Fibroblast of the conjunctiva (primary cell): ENCODE measurements at places on chromosomes 6 and 20.

DNA sequence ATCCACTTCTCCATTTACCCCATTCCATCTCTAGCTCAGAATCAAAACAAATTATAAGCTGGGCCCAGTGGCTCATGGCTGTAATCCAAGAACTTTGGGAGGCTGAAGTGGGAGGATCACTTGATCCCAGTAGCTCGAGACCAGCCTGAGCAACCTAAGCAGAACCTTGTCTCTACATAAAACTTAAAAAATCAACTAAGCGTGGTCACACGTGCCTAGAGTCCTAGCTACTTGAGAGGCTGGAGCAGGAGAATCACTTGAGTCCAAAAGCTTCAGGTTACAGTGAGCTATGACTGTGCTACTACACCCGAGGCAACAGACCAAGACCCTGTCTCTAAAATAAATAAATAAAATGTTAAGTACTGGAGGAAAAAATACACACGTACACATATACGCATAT is 74.7 kb upstream of the RUNX2 start:
- DNase-seq, result no peak

DNA sequence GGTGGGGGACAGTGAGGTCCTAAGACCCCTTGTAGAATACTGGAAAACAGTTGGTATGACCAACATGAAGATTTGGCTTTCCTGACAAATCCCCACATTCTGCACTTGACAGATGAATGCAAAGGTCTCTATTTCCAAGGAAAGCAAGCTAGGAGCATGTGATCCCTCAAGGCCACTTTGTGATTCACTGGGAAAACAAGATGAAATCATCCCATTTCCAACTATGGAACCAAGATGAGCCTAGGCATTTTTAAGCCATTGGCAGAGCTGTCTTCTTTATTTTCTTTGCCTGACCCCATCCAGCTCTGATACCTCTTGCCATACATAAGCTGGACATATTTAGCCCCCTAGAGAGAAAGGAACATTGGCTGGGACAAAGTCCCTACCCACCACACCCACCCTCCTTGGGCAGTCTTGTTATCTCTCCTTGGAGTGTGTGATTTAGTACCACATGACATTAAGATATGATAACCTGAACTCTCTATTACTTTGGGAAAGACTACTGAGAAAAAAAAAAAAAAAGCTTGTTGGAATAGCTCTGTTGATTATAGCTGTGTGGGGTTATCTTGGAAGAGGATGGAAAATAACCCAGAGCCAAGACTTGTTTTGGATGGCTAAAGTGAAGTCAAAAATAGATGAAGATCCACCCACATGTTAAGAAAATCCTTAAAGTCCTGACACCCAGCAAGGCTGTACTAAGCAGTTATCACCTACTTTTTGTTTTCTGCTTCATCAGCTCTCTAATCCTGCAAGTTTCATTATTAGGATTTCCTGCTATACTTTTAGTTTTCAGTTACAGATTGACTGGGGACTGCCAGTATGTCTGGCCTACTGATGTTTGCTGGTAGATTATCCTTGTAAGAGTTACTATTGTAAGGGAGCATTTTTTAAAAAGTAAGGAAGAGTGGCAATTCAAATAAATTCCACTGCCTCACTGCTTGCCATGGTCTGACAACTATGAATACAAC is 90.1 kb upstream of the PREP start:
- DNase-seq, result no peak

GRCh38 chr6:124741341-124741740 is 220.9 kb upstream of the RNF217 start:
- DNase-seq, result no peak

GRCh38 chr6:15524861-15525401 is 137.9 kb downstream of the DTNBP1 start:
- DNase-seq, result no peak

DNA sequence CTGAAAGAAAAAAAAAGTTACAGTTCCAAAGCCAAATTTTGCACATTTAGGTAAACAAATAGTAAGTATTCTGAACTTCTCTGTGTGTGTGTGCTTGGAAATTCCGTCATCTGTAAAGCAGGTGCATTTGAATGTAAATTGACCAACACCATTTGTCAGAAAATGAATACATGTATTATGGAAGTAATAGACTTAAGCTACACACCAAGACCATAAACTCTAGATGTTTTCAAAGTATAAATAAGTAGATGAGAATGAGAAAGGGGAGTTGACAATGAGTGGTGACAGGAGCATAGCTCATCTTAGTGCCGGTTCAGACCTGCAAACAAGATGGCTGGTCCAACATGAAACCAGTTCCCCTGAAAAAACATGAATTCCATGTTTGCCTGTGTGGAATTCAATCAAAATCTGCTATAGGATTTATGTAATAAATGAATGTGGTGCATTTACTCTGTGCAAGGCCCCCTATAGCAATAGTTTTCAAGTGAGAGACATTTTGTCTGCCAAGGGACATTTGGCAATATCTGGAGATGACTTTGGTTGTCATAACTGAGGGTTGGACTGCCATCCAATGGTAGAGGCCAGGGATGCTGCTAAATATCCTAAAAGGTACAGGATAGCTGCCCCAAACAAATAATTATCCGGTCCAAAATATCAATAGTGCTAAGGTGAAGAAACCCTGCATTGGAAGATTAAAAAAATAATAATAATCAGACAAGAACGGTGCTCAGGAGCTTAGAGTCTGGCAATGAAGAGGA is 11.0 kb upstream of the FILIP1 start:
- no peak for DNase-seq

GRCh38 chr6:51467231-51467952 is 620.0 kb downstream of the PKHD1 start:
- no peak for DNase-seq

DNA sequence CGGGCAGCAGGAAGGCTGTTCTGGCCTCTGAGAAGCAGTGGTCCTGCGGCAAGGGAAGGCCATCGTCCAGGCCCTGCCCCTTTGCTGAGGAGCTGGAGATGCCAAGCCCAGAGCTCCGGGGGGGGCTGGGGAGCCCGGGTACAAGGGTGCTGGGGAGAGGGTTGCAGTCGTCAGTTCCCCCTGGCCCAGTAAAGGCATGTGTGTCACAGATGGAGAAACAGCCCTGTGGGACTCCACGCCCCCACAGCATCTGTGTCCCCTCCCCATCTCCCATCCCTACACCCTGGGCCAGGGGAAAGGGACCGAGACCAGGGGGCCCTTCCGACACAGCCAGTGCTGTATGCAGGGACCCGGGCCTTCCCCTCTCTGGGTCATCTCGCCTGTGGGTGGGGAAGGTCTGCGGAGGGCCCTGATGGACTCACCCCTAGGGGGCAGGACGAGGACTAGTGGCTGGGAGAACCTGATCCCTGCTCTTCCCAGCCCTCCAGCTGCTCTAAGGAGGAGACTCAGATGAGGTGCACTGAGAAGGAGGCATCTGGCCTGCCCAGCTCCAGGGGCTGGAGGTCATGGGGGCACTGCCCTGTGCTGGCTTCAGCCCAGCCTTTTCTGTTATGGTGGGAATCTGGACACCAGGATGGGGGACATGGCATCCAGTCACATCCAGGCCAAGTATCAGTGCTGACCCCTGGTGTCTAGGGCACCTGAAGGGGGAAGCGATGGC is 609 bp downstream of the MYL9 start:
- DNase-seq, result no peak

- DNase-seq, result no peak
These were observed 254.4 kb downstream of the RIMS1 start for GRCh38 chr6:72140795-72141194.

GRCh38 chr20:23623666-23624323 is 14.0 kb downstream of the CST3 start:
- DNase-seq, result no peak

- no peak for DNase-seq
These were observed 31.1 kb downstream of the CDKAL1 start for GRCh38 chr6:20565342-20565741.

- DNase-seq, result peak; percentile 56
These were observed 18.0 kb upstream of the DEFB129 start for GRCh38 chr20:208942-209566.

DNA sequence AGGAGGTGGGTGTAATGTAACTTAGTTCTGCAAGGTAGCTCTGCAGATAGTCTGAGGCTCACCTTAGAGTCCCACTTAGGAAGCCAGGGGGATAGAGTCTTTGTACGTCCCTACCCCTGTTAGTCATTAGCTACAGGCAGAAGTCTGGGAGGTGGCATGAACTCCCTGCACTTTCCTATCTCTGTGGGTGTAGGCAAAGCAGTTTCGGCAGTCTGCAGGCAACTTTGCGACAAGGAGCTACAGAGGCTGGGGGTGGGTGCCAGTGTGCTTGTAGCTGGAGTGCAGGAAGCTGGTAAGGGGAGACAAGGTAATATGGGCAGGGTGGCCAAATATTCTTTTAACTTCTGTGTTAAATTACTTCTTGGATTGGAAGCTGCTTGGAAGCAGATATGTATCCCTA is 45.7 kb downstream of the NKAIN2 start:
- no peak for DNase-seq

DNA sequence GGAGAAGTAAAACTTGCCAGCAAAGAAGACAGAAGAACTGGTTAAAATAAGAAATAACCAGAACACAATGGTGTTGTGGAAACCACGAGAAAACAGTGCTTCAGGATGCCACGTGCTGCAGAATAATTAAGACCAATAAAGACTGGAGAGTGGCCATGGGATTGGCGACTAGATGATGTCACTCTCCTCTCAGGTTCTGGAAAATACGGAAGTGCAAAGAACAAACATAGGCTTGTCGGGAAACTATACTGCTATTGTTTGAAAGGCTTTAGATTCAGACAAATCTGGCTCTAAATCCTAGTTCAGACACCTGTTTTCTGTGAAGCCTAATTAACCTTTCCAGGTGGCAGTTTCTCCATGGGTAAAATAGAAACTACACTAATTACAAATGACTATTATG is 138.4 kb upstream of the STXBP5 start:
- no peak for DNase-seq

- DNase-seq, result no peak
These were observed at the start of gene ZNF311 for GRCh38 chr6:29005183-29005885. Gene ZNF311, minus strand, starts transcription at chr6:29005315. Its CDS starts 1,361 bp downstream, at chr6:29003954.

- DNase-seq, result no peak
These were observed 4.2 kb downstream of the PPP2R5D start for GRCh38 chr6:42988486-42989020.

DNA sequence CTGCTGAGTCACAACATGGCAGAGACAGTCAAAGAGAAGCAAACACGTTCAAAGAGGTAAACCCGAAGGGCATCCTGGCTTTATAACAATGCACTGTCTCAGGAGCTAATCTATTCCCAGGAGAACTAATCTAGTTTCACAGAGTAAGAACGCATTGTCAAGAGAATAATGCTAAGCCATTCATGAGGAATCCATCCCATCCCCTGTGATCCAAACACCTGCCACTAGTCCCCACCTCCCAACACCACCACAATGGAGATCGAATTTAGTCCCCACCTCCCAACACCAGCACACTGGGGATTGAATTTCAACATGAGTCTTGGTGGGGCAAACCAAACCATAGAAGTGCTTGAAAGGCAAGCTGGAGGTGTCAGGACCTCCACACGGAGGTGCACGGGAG is 231.5 kb upstream of the ID4 start:
- DNase-seq, result no peak

- no peak for DNase-seq
These were observed 106.6 kb upstream of the SNX9 start for GRCh38 chr6:157716251-157716995.

GRCh38 chr6:83592770-83593394 is 80.5 kb downstream of the PRSS35 start:
- no peak for DNase-seq

DNA sequence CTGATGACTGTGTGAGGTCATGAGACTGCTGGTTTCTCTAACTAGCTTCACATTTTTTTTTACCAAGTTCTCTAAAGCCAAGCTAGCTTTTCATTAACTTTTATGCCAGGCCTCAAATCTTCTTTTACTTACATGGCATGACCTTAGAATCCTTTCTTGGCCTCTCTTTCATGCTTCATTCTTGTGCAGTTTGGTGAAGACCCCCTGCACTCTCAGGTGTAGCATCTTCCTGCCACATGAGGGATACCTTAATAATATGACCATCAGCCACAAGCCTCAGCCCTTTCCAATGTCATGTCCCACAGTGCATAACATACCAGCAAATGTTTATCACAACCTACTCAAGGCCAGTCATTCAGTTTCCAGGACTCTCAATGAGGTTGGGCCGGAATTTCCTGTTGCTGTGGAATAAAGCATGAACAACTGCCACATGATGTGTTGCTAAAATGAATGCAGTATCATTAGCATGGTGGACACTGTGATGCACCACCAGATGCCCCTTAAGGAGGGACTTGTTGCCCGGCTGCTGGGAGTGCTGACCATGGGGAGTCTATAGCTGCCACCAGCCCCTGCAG is 72.2 kb downstream of the RIN2 start:
- DNase-seq, result no peak

- peak; percentile 79 for DNase-seq
These were observed 52.0 kb downstream of the CDC5L start for GRCh38 chr6:44439270-44440045.

DNA sequence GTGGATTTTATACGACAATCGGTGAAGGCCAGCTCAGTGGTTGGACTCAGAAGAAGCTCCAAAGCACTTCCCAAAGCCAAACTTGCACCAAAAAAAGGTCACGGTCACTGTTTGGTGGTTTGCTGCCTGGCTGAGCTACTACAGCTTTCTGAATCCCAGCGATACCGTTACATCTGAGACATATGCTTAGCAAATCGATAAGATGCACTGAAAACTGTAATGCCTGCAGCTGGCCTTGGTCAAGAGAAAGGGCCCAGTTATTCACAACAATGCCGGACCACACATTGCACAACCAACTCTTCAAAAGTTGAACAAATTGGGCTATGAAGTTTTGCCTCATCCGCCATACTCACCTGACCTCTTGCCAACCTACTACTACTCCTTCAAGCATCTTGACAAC is 70.2 kb downstream of the FILIP1 start:
- DNase-seq, result no peak

GRCh38 chr6:335572-335971 is 43.3 kb downstream of the DUSP22 start:
- DNase-seq, result no peak

DNA sequence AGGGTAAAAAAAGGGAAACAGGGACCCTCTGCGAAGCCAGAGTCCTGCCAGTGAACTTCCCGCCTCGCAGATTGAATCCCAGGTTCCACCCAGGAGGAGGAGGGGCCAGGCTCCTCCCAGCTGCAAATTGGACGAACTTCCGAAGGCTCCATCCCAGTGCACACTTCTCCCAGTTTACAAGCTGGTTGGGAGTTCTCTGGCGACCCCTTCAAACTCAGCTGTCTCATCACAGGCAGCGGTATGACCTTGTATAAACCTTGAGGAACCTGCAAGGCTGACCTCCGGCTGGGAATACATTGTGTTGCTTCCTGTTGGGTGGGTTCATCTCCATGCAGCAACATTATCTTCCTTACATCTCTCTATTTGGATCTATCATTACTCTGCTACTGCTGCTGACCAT is 962.7 kb downstream of the GRIK2 start:
- DNase-seq, result no peak

DNA sequence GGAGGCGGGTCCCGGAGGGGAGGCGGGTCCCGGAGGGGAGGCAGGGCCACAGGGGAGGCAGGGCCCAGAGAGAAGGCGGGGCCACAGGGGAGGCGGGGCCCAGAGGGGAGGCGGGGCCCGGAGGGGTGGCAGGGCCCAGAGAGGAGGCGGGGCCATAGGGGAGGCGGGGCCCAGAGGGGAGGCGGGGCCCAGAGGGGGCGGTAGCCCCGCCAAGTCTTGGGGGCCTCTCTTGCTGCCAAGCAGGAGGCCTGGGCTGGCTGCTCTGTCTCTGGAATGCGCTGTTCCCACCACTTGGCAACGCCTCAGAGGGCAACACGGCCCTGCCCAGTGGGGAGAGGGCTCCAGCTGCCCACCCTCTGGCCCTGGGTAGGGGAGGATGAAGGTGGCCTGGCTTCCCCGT is 80.5 kb downstream of the YTHDF1 start:
- DNase-seq, result no peak

GRCh38 chr6:25053875-25054371 is 118.2 kb upstream of the RIPOR2 start:
- peak; percentile 13 for DNase-seq
